ENCODE measurements at places on chromosomes 5 and 9.

DNA sequence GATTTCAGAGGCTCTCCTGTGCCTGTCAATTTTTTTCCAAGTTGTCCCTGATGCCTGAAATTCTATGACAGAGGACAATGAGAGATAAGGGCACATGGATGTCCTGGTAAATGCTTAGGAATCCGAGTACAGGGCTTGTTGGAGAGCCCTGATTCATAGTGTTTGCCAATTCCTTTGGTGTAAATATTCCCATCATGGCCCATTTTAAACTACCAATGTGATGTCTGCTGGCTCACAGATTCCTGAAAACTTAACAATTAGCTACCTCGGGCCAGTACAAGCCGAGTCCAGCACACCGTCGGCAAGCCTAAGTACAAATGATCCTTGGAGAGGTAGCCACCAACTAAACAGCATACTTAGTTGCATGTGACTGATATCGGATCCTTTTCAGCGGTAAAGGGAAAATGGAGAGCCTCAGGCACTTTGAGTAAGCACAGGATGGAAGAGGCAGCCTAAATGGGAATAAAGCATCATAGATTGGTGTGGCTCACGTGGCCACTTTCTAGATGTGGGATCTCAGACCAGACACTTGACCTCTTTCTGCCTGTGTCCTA is 3.6 kb downstream of the ITK start:
- DNase-seq = no peak

GRCh38 chr9:127545196-127546124 is 66.6 kb upstream of the STXBP1 start:
- DNase-seq = no peak

DNA sequence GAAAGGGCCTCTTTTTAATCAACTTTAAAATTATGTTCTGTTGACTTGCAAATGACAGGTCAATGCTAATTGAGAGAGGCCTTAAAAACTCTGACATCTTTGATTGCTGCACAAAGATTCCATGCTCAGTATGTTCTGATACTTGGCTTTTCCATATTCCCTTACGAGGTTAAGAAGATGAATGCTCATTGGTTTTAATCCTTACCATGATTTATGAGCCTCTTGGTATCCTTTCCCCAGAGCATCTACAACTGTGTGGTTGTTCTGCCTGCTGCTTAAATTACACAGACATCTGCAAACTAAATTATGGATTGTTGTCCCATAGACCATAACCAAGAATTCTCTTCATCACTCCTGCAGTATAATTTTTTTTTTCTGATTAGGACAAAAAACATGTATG is 352.6 kb downstream of the CDH12 start:
- no peak for DNase-seq

DNA sequence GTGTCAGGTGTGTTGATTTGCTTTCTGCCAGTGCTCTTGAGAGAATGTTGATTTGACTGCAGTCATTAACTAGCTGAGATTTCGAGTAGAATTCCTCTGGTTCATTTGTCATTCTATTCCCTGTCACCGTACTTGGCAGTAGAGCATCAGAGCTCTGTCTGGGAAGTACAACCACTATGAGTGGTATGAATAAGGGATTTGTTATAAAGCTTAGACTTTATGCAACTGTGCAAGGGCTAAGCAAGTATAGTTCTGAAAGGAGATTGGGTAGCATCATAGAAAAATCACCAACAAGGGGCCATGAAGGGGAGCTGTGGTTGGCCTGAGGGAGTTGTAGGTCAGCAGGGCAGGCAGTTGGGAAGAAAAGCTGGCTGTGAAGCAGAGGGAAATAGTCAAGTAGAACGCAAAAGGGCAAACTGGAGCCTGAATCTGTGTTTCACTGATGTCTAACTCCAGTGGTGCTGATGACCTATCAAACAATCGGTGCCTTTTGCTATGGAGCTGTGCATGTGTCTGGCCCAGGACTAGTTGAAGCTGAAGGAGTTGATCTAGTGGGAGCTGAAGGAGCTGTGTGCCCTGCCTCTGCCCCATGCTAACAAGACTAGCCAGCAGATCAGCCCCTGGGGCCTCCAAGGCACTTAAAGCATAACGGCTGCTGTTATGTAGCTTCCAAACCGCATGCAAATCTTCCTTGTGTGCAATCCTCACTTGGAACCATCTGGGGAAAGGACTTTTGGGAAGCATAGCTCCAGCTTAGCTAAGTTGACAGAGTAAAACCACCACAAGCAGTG is 110.0 kb downstream of the SLC28A3 start:
- DNase-seq = no peak

GRCh38 chr5:37112383-37112991 is 136.7 kb downstream of the CPLANE1 start:
- DNase-seq = no peak

DNA sequence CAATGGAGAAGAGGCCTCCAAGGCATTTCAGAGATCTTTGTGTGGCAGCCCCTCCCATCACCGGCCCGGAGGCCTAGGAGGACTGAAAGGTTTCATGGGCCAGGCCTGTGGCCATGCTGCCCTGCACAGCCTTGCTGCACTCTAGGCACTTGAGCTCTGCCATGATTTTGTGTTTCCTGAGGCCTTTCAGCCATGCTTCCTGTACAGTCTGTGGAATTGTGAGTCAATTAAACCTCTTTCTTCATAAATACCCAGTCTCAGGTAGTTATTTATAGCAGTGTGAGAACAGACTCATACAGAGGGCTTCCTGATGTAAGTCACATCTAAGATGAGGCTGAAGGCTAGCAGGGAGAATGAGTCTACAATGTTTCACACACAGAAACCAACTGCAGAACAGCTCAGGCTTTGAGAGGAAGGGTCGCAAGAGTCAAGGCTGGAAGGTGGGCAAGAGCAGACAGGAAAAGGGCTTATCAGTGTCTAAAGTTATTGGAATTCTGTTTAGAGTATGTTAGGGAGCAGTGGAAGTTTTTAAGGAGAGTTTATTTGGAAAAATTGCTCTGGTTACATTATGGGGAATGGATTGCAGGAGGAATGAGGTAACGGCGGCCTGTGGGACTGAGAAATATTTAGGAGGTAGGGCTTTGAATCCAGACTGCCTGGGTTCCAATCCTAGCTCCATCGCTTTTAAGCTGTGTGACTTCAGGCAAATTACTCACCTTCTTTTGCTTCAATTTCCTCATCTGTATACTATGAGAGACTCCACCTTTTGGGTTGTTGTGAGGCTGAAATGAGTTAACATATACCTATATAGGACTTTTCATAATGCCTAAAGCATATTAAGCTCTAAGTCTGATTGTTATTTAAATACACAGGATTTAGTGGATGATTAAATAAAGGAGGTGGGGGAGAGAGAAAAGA is 291.2 kb downstream of the CWC27 start:
- DNase-seq = peak; percentile 87

DNA sequence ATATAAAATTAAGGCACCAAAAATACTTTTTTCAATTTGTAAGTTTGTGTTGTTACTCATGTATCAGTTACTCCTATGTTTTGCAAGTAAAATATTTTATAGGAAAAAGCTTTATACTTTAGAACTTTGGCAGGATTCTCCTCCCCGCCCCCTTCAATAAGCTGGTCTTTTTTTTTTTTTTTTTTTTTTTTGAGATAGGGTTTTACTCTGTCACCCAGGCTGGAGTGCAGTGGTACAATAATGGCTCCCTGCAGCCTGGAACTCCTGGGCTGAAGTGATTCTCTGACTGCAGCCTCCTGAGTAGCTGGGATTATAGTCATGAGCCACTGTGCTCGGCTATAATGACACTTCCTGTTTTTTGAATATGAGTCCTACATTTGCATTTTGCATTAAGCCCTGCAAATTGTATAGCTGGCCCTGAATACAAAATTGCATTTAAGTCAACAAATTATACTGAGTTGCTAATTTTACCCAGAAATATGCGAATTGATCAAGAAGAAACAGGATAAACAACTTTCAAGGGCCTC is 192.9 kb downstream of the PIK3R1 start:
- DNase-seq = no peak

GRCh38 chr9:93052791-93053540 is 5.5 kb upstream of the SUSD3 start:
- no peak for DNase-seq

GRCh38 chr9:3398232-3398648 is 127.6 kb downstream of the RFX3 start:
- no peak for DNase-seq

- no peak for DNase-seq
These were observed 104.0 kb upstream of the SARDH start for GRCh38 chr9:133842174-133842573.

DNA sequence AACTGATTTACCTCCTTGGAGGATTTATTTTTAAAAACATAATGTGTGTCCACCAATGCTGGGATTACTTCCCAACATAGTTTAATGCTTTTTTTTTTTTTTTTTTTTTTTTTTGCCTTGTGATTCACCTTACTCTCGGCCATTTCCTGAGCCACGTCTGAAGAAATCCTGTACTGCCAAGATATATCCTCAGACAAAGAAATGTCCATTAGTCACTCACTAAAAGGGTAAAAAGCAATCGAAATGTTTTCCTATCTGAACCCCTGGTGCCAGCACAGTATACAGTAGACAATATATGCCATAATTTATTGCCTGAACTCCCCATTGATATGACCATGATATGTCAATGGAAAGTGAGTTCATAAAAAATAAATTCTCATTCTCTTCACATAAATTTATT is 344.1 kb downstream of the BNC2 start:
- DNase-seq = peak; percentile 84

DNA sequence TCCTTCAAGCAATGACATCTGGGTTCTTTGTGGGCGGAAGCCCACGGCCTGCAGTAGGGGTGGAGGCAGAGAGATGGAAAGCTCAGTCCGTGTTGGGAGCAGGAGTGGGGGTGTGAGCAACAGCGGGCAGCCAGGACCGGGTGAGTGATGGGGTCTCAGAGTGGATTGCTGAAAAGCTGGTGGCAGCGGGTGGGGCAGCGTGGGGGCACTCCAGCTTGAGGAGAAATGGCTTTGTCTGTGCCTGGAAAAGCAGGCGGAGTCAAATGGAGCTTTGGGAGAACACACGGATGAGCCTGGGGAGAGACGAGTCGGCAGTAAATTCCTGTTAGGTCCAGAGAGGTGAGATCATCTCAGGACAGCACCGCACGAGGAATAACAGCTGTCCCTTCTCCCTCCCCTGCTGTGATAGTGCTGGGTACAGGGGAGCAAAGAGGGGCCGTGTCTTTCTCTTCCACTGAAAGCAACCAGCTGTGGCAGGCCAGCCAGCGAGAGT is 42.1 kb downstream of the CACNA1B start:
- DNase-seq = no peak

- DNase-seq = no peak
These were observed 19.7 kb upstream of the GAS1 start for GRCh38 chr9:86966852-86967511.

- DNase-seq = no peak
These were observed 23.7 kb downstream of the NIPBL start for GRCh38 chr5:36900283-36900682.

- no peak for DNase-seq
These were observed 29.4 kb upstream of the LIFR start for GRCh38 chr5:38585816-38586215.

DNA sequence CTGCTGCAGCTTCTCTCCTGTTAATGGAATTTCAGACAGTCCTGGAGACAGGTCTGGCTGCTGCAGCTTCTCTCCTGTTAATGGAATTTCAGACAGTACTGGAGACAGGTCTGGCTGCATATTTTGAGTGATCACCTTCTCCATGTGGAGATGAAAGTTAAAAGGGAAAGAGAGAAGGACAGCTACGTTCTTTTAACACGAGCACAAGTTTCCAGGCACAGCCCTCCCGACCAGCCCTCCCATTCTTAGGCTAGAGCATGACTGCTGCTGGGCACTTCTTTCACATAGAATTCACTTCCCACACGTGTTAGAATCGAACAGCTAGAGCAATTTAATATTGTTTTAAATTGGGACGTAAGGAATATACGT is 133.3 kb upstream of the DMRT1 start:
- no peak for DNase-seq

GRCh38 chr9:131685753-131686706 is 53.8 kb downstream of the RAPGEF1 start:
- no peak for DNase-seq

DNA sequence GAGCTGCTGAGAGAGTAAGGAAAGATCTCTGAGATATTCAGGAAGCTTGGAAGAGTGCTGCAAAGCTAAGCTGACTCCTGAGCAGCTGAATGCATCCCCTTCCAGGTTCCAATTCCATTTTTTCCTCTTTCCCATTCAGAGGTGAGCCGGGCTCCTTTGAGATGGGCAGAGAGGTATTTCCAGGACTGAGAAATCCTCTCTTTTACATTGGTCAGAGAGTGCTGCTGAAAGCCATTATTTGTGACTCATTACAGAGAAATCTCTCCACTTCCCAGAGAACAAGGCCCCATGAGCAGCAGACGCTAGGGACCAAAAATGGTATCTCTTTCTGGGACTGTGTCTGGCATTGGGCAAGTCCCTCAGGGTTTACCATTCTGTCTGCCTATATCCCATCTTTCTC is 3.7 kb downstream of the MCTP1 start:
- no peak for DNase-seq

DNA sequence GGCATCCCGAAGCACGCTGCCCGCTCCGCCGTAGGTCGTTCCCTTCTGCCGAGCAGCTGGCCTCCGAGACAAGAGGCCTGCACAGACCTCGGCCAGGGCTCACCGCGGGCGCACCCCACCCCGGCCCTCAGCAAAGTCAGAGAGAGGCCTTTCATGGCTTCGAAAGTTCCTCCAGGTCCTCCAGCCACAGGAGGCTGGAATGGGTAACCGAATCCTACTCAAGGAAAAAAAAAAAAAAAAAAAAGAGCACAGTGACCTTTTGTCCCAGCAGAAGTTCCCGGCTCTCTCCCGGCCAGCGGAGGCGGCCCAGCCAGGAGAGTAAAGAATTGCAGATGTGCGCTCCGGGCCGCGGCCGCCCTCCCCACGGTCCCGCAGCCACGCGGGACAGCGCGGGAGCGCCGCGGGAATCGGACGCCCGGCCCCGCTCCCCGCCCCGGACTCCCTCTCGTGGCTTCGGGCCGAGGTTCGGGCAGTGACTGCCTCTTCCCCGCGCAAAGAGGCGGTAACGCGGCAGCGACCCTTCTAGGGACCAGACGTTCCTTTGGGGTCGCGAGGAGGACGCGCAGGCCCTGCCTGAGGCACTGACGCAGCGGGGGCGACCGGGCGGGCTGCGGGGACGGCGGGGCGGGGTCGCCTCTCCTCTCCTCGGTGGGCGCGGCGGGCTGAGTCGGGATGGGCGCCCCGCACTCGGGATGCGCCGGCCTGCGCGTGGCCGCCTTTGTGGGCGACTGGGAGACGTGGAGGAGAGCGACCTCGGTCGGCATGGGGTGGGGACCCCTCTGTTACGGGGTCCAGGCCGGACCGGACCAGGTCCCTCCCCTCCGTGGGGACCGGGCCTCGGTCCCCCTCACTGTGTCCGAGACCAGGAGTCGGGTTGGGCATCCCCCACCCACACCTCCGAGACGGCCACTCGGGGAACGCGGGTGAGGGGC is 754 bp downstream of the GFPT2 start:
- DNase-seq = no peak
